ENCODE measurements at places on chromosomes 1 and 21.

DNA sequence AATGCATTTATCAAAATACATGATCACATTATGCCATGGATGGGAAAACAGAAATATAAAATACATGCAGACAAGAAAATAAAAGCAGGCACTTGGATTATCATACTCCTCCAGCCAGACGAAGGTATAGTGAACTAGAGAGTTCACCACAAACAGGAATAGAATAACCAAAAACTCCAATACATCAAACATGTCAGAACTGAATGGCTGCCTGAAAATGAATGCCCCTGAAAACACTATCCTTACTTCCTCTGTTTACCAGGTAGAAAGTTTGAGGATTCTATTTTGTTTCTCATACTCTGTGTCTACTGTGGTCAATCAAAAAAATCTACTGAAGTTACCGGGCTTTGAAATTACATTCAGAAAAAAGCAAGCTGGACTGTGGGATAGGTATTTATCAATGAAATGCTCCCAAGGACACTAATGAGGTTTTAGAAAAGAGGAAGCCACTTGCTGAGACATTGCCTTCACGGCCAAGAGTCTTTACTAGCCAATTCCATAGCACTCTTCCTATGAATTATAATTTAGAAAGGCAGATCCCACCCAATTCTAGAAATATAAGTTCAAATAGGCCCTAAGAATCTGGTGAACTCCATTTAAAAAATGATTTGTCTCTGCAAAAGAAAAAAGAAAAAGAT, 197.7 kb downstream of the SMYD3 start:
- no peak for DNase-seq

GRCh38 chr1:41322835-41323234, 38.4 kb upstream of the FOXO6 start:
- DNase-seq = peak; percentile 33

DNA sequence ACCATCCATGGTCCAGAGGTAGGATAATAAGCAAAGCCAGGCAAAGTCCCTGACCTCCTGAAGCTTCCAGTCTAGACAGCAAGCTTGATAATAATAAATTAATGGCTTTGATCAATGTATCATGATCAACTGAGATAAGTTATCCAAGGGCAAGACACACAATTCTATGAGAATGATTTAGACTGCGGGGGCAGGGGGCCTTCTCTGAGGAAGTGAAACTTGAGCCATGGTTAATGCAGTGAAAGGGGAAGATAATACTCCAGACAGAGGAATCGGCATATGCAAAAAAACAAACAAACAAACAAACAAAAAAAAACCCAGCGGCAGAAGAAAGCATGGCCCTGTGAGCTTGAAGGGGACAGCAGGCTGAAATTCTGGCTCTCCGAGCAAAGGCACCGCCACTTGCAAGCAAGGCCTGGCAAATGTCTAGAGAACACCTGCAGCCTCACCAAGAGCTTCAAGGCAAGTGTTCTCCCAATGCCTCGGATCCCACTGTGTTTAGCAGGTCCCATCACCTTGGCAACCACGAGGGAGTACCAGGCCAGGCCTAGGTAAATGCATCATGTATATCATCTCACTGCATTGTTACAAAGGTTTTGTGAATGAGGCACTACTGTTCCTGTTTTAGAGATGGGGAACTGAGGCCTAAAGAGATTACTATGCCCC, 24.9 kb downstream of the CSMD2 start:
- no peak for DNase-seq

DNA sequence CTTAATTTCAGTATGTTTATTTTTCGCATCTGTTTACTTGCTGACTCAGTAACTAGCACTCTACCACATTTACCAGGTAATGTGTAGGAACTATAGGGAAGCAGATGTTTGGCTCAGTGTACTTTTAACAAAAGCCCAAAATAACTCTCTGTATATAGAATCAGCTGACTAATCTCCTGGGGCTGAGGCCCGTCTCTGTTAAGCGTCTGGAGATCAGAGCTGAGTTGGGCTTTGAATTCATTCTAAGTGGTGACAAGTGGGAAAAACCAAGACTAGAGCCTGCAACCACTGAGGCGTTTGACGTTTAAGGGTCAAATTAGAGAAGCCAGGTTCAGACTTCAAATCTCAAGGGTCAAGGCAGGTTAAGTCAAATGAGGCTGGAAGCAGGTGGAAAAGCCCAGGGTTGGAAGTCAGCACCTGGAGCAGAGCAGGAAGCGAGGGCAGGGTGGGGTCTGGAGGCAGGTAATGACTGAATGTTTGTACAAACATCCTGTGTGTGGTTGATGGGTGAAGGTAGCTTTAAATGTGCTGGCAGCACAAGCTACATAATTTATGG, 56.8 kb upstream of the LYST start:
- no peak for DNase-seq

GRCh38 chr1:229022595-229023333, 248.1 kb upstream of the RAB4A start:
- no peak for DNase-seq

DNA sequence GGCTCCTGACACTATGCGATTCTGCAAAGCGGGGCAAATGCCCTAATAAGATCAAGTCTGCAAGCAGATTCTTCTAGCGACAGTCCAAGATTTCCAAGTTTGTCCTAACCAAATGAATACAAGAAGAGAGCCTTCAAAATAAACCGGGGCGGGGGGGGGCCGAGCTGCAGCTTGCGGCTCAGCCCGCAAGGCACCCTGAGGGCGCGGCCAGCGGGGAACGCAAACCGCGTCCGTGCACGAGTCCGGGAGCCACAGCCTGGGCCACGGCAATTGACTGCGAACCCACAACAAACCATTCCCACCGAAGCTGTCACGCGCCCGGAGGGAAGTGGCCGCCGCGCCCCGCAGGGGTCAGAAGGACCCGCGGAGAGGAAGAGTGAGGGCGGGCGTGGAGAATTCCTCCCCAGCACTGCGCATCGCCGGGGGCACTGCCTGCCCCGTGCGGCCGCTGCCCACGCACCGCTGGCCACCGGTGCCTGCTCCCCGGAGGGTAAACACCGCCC, 687 bp downstream of the TGFBR3 start:
- DNase-seq = no peak

GRCh38 chr1:202145068-202145743, 669 bp upstream of the ARL8A start:
- DNase-seq = no peak

- DNase-seq = no peak
Measured at GRCh38 chr1:27233667-27234048, 774 bp upstream of the WDTC1 start.

- no peak for DNase-seq
Measured at GRCh38 chr1:923991-924655, 400 bp downstream of the SAMD11 start.

DNA sequence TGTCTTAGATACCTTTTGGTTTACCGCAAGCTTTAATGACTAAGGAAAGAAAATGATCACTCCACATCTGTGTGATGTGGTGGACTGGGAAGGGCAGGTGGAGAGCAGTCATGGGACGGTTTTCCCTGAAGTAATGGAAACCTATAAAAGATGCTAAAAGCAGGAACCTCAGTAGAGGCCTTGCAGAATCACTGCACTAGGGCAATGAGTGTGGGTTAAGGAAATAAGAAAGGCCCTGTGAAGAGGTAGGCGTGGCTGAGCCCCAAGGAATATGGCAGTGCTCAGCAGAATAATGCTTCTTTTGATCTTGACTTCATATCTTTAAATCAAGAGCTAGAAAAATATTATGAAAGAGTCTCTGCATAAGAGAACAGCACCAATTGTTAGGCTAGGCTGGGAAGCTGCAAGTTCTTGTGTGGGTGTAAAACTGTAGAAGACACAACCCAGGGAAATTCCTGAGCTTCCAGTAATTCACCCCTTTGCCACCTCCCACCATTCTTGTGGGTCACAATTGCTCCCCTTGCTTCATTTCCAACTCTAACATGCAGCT, 49.9 kb downstream of the CLCA4 start:
- no peak for DNase-seq

DNA sequence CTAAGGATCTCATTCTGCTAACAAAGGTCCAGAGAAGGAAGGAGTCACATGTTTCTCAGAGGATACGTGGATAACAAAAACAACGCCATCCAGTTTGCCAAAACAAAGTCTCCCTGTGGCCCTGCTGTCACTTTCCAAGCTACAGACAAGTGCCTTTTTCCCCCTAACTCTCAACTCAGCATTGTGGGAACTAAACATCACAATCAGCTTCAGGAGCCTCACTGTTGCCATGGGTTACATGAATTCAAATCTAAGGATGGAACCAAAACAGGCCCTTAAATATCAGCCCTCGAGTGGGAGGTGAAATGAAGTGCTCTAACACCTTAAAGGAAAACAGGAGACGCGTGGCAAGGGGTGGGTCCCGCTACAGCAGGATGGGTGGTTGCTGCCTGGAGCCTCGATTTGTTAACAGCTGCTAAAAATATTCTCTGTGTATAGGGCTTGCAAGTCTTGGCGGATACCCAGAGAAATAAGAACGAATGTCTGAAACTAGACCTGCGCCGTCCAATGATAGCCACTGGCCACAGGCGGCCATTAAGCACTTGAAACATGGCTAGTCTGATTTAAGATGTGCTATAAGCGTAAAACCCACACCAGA, 66.4 kb upstream of the SOD1 start:
- DNase-seq = no peak

DNA sequence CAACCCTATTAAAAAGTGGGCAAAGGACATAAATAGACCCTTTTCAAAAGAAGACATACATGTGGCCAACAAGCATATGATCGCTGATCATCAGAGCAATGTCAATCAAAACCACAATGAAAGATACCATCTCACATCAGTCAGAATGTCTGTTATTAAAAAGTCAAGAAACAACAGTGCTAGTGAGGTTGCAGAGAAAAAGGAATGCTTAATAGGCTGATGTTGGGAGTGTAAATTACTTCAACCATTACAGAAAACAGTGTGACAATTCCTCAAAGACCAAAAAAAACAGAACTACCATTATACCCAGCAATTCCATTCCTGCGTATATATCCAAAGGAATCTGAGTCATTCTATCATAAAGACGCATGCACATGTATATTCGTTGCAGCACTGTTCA, 13.2 kb downstream of the USH2A start:
- DNase-seq = no peak

DNA sequence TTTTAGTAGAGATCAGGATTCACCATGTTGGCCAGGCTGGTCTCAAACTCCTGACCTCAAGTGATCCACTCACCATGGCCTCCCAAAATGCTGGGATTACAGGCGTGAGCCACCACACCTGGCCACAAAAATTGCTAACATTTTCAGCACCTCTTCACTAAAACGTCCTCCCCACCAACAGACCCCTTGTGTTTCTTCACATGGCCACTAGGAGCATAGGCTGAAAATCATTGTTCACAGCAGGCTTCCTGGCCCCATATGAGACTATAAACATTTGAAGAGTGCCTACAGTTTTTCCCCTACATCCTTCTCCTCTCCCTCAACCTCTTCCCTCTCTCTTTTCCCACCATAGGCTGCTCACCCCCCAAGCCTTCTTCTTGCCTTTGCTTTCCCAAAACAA, 28.0 kb upstream of the SFPQ start:
- DNase-seq = no peak

GRCh38 chr1:175887981-175888428, 144.6 kb upstream of the TNR start:
- peak; percentile 31 for DNase-seq

DNA sequence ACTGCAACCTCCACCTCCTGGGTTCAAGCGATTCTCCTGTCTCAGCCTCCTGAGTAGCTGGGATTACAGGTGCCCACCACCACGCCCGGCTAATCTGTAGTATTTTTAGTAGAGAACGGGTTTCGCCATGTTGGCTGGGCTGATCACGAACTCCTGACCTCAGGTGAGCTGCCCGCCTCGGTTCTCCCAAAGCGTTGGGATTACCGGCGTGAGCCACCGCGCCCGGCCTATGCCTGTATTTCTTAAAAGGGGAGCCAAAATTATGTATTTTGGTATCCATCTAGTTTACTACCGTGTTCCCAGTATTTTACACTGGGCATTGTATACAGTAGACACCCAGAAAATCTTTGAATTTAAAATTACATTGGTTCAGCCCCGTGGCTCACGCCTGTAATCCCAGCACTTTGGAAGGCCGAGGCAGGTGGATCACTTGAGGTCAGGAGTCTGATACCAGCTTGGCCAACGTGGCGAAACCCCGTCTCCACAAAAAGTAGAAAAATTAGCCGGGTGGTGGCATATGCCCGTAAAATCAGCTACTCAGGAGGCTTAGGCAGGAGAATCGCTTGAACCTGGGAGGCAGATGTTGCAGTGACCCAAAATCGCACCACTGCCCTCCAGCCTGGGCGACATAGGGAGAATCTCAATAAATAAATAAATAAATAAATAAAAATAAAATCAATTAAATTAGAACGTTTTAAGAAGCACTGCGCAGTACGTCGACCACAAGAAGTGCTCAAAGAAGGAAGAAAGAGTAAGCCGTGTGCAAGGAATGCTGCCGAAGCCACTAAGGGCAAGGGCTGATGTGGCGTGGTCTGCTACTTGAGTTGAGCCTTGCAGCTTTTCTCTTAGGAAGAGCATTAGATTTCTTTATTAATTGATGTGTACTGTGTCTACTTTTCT, 1.5 kb upstream of the THRAP3 start:
- DNase-seq = no peak

GRCh38 chr1:6489799-6490180, 1.7 kb downstream of the PLEKHG5 start:
- DNase-seq = peak; percentile 59

DNA sequence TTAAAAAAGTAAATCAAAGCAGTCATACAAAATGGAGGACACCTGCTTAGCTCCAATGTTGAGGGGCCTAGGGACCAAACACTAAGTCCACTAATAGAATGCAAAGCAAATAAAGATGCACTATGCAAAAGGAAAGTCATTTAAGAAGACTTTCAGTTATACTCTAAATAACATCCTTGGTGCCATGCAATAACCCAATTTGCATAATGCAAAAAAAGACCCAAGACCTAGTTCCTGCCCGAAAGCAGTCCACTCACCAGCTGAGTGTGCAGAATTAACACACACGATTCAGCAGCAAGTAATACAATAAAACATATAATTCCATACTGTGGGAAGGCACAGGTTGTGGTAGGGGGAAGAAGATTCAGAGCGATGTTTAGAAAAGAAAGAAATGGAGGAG, 101.8 kb downstream of the TGFBR3 start:
- DNase-seq = no peak

DNA sequence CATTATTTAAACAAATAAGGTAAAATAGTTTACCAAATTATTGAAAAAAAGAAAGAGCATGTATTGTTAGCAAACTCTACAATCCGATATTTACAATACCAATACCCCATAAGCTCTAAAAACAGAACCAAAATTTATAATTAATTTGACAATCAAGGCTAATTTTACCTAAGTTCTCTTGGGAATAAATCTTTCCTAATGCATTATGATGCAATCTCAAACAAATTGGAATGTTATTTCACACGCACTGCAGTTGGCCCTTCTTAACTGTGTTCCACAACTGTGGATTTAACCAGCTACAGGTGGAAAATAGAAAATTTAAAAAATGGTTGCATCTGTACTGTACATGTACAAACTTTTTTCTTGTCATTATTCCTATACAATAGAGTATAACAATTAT, 300.1 kb downstream of the BRINP3 start:
- DNase-seq = no peak

Measured in RCC 7860 (cell line).